ENCODE measurements at places on chromosomes 6 and 20.

- no peak for DNase-seq
Observed at GRCh38 chr20:10474606-10475184, 39.6 kb downstream of the SLX4IP start.

DNA sequence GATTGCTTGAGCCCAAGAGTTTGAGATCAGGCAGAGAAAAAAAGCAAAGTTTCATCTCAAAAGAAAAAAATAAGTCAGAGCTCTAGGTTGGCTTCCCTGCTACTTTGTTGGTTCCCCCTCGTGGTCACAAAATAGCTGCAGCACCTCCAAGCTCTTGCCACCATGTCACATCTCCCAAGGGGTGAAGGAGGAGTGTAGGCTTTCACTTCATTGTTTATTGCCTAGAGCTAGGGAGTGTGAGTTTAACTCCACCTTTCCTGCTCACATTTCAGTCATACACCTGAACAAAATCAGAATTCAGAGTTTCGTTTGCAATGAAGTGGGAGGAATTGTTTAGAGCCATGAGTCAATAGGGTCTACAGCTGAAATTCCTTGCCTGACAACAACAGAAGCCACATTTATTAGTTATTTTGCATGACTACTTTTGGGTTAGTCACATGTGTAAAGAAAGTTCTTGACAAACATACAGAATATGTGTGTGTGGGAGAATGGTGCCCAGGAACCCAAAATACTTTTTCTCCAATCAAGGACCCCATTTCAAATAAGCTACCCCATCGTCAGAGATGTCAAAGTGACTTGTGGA lies 56.2 kb upstream of the UFL1 start:
- no peak for DNase-seq

DNA sequence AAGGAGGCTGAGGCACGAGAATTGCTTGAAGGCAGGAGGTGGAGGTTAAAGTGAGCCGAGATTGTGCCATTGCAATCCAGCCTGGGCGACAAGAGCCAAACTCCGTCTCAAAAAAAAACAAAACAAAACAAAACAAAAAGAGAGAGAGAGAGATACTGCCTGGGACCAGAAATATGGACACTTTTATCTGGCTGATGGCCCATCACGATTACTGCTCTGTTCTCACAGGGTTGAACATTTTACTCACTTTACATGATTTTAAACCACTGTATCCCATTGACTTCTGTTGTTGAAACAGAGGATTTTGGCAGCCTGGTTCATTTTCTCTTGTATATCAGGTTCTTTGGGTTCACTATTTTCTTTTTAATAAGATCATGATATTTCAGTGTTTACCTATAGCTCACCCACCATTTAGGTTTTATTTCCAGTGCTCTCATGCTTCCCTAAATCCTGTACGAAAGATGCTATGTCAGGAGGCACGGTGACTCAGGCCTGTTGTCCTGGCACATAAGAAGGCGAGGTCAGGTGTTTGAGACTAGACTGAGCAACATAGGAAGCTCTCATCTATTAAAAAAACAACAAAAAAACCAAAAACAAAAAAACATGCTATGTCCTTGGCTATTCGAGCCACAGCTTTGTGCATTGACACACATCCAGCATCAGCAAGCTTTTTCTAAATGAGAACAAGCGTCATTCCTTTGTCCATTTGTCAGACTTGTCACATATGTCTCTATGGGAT lies 34.5 kb upstream of the RREB1 start:
- DNase-seq, result no peak

GRCh38 chr6:131995917-131996316 lies 44.7 kb upstream of the CCN2 start:
- peak; percentile 55 for DNase-seq

- DNase-seq, result no peak
Observed at GRCh38 chr20:49228676-49229075, 9.5 kb downstream of the DDX27 start.
